ENCODE measurements at places on chromosomes 4 and X. TPM values are rescaled to one million over a fixed set of nuclear protein-coding genes. Genes with fewer than 3 reads are reported as not detected.

DNA sequence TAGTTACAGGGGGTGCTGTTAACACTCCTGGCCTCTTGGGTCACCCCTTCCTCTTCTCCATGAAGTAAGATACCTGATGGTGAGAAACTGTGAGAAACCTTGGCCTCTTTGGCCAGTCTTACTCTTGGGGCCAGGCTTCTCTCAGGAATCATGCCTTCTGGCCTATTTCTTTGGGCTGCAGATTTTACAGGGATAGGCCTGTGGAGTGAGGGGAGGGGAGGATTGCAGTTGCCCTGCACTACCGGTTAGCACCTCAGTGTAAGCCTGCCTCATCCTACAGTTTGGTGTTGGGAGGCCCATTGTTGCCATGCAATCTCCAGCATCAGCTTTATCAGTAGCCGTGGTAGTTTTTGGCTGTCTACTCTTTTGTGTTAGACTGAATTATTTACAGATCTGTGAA, 7.6 kb upstream of the PGRMC2 start:
- no peak for DNase-seq

DNA sequence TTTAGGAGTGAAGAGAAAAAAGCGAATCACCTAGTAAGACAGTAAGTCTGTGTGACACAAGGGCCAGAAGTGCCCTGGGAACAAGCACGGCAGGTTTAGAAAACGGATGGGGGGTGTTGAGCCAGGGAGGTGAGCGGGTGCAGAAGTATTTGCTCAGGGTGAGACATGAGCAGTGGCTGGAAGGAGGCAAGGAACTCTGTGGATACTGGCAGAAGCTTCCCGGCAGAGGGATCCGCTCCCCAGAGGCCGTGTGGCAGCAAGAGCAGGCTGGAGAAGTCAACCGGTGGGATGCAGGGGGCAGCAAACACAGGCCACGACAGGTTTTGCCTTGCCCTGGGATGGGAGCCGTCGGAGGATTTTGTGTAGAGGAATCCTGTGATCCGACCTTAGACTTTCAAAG, 2.3 kb upstream of the UVSSA start:
- DNase-seq: no peak

- DNase-seq: no peak
Observed at GRCh38 chrX:1885116-1885515, 270.3 kb downstream of the ASMT start.

The RHOH gene
- 302 TPM for total RNA-seq

DNA sequence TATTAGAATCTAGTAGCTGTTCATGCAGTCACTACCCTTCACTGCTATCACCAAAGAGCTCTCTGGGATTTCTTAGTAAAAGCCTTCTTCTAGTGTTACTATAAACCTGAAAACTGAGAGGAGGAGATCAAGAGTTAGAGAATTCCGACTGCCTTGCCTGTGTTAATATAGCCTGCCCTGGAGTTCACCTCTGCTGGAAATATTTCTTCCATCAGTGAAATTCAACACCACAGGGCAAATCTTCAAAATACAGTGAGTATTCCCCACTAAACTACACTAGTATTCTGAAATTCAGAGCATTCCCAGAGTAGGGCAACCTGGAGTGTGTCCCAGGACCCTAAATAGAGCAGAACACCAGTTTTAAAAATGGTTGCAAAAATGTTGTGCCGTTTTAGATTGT, 301.1 kb downstream of the ARHGAP24 start:
- no peak for DNase-seq

- no peak for DNase-seq
Observed at GRCh38 chr4:159390648-159391047, 287.8 kb downstream of the RAPGEF2 start.

DNA sequence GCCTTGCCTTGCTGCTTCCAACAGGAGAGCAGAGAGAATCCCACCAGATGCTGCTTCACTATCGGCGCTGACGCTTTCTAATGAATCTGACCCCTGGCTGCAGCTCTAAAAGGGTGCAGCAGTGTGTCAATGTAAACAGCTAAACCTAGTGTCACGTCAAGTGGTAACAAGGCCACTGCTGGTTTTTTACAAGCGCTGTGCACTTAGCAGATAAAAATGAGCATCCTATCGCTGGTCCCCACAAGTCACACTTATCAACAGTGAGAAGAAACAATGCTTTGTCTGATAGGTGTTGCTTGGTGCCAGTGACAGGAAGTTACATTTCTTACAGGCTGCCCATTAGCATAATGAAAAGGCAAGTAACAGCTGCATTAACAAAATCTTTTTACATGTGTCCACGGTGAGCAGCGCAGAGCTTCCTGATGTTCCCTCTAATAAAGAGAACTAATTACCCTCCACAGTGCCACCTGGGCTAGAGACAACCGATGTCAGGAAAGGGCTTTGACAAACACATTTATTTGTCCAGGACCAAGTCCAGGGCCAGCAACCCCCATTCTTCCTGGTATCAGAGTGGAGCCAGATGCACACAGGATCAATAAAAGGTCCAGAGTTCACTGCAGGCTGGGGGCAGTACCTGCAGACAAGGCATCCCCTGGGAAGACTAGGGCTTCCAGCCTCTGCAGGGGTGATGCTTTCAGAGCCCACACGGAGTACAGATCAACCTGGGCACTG, 176.0 kb downstream of the MGST2 start:
- DNase-seq: no peak

DNA sequence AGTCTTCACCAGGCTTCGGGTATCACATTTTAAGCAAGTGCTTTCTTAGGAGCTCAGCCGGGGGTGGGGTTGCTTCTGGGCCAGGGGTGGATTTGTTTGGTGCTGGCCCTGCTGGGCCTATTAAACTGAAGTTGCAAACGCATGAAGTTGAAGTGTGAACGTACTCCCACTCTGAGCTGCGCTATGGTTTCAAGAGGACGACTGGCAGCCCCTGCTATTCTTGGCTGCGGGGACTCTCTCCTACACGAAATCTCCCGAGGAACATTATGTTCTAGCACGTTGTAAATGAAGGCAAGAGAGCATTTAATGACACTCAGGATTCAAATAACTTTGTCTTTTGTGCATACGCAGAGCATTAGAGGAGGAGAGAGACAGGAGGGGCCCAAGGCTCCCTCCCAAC, 401.3 kb upstream of the BOD1L1 start:
- no peak for DNase-seq

- no peak for DNase-seq
Observed at GRCh38 chr4:62543002-62543401, 1342.9 kb downstream of the ADGRL3 start.

DNA sequence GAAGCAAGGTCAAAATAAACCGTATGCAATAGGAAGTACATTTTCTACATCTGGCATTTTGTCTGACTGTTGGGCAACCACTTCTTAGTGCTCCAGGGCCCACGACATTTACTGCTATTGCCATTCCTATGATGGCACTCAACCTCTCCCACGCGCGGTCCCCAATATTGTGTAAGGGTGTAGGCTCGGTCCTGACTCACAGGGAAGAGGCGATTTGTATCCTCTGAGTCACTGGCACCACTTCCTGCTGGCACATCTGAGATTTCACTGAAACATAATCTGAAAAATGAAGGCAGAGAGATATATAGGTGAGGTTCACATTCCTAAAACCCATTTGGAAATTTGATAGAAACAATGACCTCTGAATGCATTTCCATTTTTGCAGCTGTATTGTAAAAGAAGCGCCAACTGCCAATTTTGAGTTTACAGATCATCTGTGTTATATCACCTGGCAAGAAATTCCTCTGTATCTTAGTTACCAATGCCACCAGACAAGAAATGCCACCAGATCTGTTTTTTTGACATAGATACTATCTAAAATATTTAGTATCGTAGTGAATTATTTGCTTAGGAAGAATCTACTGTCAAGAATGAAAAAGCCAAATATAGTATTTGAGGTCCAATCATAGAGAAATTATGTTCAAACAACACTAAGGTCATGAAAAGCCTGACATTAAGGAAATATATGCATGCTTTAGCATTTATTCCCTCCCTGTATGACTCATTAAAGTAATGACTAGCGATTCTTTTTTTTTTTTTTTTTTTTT, 9.8 kb downstream of the EREG start:
- no peak for DNase-seq

The RPS3A gene
- 4,071 TPM for total RNA-seq

- no peak for DNase-seq
Observed at GRCh38 chrX:150200361-150200760, 162.8 kb upstream of the MAMLD1 start.

GRCh38 chrX:133151336-133151735, 54.4 kb upstream of the USP26 start:
- no peak for DNase-seq

DNA sequence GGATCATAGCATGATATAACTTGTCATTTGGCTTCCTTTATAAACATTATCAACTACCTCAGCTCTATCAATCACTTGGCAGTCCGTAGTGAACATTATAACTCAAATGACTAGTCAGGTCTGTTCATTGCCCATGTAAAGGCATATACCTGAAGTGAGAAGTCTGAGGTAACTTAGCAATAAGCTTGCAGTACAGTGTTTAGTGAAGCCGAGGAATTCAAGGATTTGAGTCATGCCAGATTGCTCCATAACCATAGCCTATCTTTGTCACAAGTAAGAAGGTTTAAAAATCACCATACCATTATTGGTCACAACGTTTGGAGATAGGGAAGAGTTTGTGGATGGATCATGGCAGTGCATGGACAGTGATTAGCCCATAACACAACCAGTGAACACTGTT, 41.6 kb downstream of the AR start:
- DNase-seq: no peak

- DNase-seq: no peak
Observed at GRCh38 chr4:34372815-34373214, 1871.5 kb downstream of the ARAP2 start.

DNA sequence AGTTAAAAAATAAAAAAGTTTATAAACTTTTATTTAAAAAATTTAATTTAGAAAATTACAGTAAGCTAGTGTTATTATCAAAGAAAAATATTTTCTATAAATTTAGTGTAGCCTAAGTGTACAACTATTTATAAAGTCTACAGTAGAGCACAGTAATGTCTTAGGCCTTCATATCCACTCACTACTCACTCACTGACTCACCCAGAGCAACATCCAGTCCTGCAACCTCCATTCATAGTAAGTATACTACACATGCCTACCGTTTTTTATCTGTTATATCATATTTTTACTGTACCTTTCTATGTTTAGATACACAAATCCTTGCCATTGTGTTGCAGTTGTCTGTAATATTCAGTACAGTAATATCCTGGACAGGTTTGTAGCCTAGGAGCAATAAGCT, 129.0 kb upstream of the FAM47B start:
- DNase-seq: no peak

The DYNLT3 gene
- total RNA-seq: 48.3 TPM

- no peak for DNase-seq
Observed at GRCh38 chr4:19650903-19651864, 600.5 kb upstream of the SLIT2 start.

- no peak for DNase-seq
Observed at GRCh38 chr4:171621646-171622045, 191.6 kb upstream of the GALNTL6 start.

DNA sequence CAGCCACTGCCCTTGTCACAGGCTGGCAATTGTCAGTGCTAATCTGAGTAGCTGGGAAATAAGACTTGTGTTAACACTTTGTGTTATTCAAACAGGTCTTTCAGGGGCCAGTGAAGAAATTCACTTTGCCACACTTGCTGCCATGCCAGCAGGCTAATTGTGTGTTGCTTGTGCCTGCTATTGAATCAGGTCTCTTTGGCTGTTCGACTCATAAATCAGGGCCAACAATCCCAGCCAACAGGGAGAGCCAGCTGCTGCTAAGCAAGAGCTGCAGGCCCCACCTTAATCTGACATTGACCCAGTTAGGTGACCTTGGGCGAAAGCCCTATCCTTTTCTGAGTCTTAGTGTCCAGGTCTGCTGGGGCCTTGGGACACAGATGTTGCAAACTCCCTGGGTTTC, 28.1 kb upstream of the MAMLD1 start:
- DNase-seq: no peak

The IBSP gene
- not detected for total RNA-seq

DNA sequence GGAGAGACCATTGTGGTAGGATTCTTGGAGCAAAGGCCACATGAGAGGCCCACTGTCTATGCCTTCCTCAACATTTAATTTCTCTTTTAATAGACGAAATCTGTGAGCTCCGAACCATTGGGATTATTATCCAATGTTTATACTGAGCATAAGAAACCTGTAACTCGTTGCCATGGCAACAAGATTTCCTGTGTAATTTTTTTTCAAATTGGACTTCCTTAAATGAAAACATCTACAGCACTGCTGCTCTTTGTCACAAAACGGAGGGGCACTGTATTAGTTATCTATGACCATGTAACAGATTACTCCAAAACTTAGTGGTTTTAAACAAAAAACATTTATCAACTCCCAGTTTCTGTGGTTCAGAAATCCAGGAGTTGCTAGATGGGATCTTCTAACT, 38.7 kb downstream of the PPP1R2C start:
- no peak for DNase-seq

- no peak for DNase-seq
Observed at GRCh38 chr4:141543176-141543575, 93.2 kb upstream of the IL15 start.

DNA sequence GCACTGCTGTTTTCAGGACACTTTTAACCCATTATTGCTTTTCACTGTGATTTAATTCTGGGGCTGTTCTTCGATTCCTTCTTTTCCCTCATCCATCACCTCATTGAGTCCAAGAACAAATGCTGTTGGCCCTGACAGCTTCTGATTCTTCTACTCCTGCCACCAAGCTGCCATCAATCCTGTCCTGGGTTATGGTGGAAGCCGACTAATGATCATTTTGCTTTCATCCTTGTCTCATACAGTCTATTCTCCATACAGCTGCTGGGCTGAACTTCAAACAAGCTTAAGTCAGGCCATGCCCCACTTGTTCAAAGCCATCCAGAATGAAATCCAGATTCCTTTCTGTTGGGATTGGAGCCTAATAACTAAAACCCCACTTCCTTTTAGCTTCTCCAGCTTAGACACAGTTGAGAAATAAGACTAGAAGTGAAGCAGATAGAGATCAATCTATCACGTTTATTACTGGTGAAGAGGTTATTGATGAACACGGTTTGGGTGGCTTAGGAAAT, 161.9 kb downstream of the STK32B start:
- DNase-seq: no peak

The TMEM271 gene
- total RNA-seq: not detected

DNA sequence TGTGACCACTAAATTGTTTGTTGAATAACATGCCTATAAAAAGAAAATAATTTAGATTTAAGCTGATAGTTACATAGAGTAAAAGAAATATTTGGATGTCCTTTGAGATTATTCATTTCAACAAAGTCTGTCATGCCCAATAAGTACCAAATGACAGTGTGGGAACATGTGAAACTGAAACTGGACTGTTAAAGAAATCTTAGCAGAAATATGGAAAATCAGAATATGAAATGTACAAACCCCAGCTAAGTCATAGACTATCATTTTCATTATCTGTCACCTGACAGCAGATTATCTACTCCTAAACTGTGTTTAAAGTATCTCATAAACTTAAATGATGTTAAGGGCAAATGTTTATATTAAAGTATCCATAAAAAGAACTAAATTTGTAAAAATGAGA, 437.8 kb upstream of the FAM241A start:
- DNase-seq: no peak

DNA sequence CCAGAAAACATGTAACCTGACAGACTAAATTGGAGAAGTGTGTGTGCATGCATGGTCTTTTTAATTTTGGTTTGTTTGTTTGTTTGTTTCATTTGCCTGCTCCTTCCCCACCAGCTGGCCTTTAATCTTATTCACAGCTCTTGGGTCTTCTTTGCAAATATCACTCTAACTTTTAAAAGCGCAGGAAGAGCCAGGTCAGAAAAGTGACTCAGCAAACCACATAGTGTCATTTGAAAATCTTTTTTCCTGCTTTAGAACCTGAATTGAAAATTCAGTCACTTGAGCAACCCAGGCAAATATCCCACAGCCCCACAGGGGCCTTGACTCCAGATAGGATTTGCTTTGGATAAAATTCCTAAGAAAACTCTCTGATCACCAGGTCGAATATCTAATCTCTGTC, 4.6 kb downstream of the TMEM255A start:
- no peak for DNase-seq
